ENCODE measurements at places on chromosomes 7 and 10.

DNA sequence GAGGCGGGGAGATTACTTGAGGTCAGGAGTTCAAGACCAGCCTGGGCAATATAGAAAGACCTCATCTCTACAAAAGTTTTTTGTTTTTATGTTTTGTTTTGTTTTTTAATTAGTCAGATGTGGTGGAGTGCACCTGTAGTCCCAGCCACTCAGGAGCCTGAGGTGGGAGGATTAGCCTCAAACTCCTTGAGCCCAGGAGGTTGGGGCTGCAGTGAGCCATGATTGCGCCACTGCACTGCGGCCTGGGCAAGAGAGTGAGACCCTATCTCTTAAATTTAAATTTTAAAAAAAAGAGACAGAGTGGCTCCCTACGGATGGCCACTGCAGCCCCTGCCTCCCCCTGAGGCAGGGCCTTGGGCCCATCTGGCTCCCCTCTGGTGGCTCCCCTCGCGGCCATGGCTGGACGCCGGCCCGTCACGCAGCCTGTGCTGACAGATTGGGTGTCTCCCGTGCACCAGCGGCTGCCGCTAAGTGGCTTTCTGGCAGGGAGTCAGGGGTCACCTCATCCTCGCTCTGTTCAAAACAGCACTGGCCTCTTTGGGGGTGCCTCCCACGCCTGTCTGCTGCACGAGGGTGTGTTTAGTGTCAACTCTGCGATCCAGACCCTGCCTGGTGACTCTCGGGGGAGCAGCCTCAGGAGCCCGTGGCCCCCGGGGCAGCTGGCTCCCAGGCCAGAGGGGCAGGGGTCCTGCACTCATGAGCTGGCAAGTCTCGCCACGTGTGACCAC lies 44.4 kb upstream of the ELN start:
- no peak for DNase-seq

DNA sequence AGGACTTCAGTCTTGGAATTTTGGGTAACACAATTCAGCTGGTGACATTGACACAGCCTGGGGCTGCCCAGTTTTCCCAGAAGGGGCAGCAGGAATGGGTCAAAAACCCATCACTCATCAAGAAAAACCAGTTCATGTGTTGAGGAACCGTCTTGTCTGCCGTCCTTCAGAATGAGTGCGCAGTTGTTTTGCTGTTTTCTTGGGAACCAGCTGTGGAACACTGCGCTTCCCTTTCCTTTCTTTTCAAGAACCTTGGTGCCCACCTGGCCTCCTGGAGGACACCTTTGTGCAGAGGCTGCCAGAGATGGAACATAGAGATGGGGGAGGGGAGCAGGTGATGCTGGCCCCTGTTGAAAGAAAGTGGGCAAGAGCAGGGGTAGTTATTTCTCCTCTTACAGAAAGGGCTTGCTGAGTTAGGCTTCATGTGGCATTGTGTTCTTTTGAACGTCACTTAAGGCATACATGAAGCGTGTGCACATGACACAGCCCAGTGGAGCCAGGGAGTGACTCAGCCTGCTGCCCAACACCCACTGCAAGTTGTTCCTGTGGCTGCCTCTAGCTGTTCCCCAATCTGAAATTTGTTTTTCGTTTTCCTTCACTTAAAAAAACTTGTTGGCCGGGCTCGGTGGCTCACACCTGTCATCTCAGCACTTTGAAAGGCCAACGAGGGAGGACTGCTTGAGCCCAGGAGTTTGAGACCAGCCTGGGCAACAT lies 87.4 kb upstream of the TNS3 start:
- no peak for DNase-seq

- no peak for DNase-seq
These were observed 232.6 kb upstream of the CDC14C start for GRCh38 chr7:48691788-48692187.

GRCh38 chr7:157347217-157347904 lies 10.6 kb downstream of the DNAJB6 start:
- DNase-seq = no peak

- peak; percentile 25 for DNase-seq
These were observed 1.3 kb downstream of the LCOR start for GRCh38 chr10:96833220-96834001.

DNA sequence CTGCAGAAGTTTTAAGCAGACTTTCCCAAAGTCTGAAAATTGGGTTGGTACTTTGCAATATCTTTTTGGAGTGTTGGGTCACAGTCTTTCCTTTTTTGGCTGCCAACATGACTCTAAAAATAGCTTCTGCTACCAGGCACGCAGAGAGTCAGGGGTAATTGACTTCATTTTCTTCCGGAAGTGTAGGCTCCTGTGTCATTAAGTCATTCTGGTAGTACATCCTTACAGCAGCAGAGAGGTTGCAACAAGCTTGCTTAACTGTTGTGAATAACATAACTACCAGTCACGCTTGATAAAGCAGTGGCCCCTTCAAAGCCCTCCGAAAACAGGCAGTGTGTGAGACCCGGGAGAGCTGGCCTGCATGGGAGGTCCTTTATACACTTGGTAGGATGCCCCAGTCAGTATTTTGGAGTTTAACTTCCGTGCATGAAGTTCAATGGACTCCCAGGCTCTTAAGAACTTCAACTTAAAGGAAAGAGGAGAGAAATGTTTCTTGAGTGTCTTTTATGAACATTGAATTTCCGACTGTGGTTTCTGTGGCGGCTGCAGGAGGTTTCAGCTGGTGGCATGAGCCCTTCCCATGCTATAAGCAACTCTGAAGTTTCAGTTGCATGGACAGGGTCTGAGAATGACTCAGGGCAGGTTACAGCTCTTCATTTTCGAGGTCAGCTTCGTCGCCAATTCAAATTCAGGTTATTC lies 310.7 kb downstream of the GALNT17 start:
- DNase-seq = no peak

GRCh38 chr7:106415433-106415832 lies 130.7 kb upstream of the NAMPT start:
- DNase-seq = no peak

GRCh38 chr7:17816903-17817302 lies 123.4 kb downstream of the SNX13 start:
- no peak for DNase-seq

DNA sequence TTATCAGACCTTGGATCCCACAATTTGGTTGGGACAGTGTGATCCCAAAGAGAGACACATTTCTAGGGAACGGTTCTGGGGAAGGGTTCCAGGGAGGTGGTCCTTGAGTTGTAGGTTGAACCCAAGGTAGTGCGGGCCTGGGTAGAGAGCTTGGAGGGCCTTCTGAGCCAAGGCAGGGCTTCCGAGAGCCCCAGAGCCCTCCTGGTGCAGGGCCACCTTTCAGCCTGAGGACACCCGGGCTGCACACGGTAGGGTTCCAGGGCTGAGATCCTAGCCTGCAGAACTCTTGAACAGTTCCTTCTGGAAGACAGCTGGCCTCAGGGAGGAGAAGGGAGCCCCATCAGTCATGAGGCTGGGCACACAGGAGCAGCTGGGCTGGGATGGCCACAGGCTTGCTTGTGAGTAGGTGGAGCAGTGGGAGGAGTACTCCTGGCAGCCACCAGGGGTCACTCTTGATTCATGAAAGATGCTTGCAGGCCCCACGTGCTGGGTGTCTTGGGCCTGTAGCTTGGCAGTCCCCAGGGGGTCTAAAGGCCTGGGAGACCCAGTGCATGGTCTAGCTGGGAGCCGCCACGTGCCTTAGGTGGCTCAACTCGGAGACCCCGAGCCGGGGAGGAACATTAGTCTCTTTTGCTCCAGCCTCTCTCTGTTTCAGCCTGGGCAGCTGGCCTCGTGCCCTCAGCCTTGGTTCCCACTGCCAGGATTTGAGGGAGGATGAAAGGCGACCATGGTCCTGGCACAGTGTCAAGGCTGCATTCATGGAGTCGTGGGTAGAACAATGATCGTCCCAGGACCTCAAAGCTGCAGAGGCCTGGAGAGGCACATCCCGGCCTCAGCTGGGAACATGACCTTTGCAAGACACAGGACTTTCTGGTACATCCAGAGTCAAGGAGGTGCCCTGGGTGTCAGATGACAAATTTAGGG lies 381.6 kb downstream of the TYW1 start:
- DNase-seq = peak; percentile 86

DNA sequence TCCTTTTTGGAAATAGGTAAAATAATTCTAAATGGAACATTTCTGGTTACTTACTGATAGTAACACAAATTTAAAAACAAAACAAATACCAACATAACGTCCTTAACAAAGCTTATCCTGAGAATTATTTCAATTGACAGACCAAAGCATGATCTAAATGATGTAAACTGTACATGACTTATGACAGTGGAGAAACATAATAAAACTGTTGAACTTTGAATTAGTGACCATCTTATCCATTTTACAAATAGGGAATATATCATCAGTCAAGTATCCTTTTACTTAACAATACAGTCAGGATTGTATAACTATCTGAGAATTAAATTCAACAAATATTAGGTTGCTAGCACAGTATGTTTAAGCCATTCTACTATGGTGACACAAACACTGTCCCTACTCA lies 2.4 kb downstream of the IPMK start:
- DNase-seq = no peak

- DNase-seq = no peak
These were observed 20.8 kb upstream of the HYAL4 start for GRCh38 chr7:123823898-123824753.

GRCh38 chr7:296373-296945 lies 6.5 kb downstream of the FOXL3 start:
- DNase-seq = no peak

- no peak for DNase-seq
These were observed 125.8 kb downstream of the CRPPA start for GRCh38 chr7:16295558-16295957.

DNA sequence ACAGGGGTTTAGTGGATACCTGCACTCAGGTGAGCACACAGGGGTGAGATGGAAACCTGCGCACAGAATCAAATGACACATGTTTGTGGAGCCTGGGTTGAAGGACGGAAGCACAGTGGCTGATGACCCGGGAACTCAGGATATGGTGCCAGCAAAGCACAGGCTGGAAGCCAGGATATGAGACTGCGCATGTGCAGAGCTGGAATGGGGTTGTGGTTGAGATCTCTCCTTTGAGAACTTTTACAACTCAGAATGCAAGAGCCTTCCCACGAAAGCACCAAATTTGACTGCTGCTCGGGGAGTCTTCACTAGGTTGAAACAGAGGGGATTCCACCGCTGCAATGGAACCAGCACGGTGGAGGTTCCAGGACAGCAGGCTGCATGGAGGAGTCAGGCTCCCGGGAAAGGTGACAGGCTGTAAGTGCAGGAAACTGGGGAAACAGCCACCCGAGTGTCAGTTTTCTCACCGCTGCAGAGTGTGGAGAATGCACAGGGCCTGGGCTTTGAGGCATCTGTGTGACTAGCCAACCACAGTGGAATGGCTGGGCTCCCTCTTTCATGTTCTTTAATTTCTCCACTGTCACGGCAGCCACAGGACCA lies 133.4 kb upstream of the TCERG1L start:
- DNase-seq = no peak

- no peak for DNase-seq
These were observed 162.6 kb upstream of the AKR1E2 start for GRCh38 chr10:4663162-4663992.

- DNase-seq = no peak
These were observed 61.4 kb downstream of the LUC7L2 start for GRCh38 chr7:139421123-139421522.

DNA sequence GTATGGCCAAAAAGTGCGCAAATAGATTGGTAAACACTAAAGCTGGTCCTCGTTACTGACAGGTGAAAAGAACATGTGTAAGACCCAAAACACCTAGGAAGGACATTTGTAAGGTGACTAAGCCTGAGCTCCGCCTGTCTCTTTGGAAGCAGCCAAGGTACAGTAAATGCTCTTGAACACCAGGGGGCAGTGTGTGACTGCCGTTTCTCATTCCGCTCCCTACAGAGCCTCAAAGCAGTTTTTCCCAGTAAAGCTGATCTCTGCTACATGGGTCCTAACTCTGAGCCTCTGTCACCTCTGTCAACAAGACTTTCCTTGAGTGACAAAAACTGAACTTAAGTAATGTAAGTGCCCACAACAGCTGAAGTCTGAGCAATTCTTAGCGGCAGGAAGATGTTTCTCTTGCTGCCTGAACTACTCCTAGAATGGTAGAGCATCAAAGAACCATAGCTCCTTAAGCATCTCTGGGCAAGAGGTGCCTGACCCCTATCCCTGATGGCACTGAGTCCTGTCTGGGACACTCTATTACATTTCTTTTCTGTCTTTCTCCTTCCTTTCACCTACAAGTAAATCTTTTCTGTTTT lies 238.0 kb upstream of the INHBA start:
- peak; percentile 17 for DNase-seq

DNA sequence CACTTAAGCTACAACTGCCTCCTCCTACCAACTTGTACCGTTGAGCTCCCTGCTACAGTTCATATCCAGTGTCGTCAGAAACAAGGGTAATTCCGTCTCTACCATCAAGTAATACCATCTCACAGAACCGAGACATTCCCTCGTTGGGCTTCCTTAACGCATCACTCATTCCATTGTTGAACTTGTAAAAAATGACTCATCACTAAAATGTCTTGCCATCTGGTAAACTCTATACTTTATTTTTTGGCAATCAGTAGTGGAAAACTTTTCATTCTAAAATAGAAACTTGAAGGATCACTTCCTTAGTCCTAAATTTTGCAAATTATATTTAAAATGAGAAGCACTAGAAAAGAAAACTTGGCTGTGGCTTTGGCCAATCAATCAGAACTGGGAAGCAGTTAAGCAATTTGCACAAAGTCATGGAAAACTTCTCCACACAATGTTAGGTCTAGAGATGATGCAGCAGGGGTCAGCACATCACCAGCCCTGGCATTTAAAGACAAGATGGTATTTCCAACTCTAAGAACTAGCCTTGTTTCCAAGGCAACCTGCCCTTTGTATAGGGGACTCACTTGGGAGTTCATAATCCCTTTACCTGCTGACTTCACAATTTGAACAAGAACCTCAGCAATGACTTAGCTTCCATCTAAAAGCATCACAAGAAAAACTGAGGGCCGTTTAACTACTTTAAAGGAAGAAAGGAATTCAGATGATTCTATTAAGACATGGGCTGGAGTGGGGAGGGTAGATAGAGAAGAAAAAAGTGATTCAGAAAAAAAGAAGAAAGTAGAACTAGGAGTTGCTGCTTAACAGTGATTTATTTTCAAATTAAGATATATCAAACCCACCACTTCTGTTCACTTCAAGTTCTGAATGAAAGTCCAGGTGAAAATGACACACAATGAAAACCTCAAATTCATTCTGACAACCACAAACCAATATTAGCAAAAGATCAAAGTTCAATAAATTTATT lies 288.1 kb downstream of the PARD3 start:
- no peak for DNase-seq

- peak; percentile 6 for DNase-seq
These were observed 147.2 kb upstream of the ADO start for GRCh38 chr10:62657244-62657835.

DNA sequence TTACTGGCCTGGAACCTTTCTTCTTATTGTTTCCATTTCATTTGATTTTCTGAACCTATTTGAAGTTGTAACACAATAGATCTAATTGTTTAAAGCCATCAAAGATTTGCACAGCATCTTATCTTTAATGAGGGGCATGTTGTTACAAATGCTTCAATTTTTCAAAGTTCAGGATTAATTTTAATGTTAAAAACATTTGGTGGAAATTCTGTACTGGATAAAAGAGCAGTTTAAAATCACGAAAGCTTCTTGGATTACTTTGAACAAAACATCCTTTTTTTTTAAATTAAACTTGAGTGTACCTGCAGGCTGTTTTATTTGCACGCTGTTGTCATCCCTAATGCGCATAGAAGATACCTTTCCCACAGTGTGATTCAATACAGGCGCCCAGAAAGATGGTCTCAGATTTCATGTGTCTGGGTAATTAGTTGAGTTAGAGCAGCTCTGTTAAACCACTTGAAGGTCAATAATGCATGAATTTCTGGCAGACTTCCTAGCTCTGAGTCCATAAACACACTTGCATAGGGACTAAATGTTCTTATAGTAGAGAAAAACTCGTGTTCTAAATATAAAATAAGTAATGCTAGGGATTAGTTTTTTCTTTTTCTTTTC lies 29.3 kb upstream of the DDX50 start:
- DNase-seq = peak; percentile 83
